CD4-positive, alpha-beta T cell treated with Interferon gamma for 1 hour (primary cell): ENCODE measurements at places on chromosomes 2 and 18.

DNA sequence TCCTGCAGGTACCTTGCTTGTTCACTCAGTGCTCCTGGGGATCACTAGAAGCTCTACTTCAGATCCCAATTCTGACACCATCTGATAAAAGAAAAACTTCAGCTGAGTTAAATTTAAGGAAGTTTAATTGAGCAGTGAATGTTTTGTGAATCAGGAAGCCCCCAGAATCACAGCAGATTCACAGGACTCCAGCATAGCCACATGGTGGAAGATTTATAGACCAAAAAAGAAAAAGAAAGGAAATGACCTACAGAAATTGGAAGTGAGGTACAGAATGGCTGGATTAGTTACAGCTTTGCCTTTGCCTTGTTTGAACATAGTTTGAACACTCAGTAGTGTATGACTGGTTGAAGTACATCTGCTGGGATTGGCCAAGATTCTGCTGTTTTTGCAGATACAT lies 182.7 kb upstream of the SCN7A start:
- no peak for DNase-seq

- DNase-seq = peak; percentile 14
Observed at GRCh38 chr2:72973566-72974435, 56.5 kb downstream of the EMX1 start.

DNA sequence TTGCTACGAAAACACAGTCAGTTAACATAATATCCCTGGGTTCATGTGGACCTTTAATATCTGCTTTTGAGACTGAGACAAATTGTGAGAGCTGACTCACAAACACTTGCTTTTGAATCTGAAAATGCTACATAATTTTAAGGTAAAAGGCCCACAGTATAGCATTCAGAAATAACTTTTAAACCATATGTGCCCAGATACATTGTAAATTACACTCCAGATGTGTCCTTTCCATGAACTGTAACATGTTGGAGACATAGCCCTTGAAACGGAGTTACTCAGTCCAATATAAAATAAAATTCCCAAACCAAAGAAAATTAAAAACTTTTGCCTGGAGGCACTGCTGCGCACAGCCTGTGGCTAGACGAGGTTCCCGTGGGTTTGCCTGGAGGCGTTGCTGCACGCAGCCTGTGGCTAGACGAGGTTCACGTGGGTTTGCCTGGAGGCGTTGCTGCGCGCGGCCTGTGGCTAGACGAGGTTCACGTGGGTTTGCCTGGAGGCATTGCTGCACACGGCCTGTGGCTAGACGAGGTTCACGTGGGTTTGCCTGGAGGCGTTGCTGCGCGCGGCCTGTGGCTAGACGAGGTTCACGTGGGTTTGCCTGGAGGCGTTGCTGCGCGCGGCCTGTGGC lies 131.9 kb upstream of the ALKAL2 start:
- peak; percentile 19 for DNase-seq

DNA sequence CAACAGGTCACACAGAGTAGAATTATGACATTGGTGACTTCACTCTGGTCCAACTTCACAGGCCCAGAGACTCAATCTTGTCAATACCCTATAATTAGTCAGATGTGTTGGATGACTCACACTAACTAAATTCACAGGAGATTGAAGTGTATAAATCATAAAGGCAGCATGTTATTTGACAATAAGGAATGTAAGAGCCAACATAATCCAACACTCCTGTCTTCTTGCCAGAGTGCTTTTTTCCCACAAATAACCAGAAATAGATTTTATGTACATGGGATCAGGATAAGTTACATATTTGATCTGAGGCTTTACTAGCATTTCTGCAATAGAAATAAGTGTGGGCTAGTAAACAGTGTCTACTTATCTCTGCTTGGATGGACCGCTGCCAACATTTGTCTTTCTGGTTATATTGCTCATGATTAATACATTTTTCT lies 42.2 kb upstream of the ZSWIM2 start:
- no peak for DNase-seq

DNA sequence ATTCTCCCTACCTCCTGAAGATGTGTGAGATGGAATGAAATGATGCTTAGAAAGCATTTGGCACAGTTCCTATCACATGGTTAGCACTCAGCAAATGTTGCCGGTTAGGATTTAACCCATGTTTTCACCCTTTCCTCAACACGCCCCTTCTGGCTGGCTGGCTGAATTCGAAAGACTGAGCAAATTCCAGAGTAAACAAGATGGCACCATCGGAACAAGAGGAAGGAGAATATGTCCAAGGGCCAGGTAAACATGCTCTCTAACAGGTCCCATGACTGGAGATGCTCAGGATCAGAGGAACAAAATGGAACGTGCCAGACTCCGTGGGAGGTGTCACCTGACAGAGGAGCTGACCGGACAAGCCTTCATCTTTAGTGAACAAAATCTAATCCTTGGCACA lies 145.6 kb downstream of the ANKRD44 start:
- DNase-seq = no peak

DNA sequence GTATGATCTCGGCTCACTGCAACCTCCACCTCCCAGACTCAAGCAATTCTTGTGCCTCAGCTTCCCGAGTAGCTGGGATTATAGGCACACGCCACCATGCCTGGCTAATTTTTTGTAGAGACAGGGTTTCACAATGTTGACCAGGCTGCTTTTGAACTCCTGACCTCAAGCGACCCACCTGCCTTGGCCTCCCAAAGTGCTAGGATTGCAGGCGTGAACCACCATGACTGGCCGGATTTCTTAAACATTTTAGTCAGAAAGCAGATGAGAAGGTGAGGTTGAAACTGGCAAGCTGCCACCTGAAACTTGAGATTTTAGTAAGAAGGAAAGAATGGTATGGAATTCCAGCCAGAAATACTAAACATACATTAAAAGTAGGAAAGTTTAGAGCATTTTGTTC lies 31.9 kb downstream of the KLHL23 start:
- DNase-seq = no peak

GRCh38 chr2:241443486-241444223 lies 64.7 kb downstream of the STK25 start:
- DNase-seq = peak; percentile 78

GRCh38 chr2:6784291-6784690 lies 81.4 kb downstream of the CMPK2 start:
- no peak for DNase-seq
